ENCODE measurements at places on chromosomes 5 and 9.

DNA sequence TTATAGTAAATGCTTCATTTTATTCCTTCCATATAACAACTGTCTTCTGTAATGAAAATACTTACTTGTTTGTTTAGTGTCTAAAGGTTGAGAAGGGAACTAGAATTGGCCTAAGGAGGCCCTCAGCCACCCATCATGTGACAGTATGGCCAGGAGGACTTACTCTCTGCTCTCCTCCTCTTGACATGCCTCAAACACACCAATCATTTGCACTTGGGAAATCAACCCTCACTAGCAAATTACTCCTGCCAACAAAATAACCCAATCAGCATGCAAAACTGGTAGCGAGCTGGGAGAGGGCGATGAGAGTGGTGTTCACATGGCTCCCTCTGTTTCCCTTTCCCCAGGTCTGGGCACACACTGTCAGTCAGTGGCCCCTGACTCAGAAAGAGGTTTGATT, 58.6 kb upstream of the MEF2C start:
- no peak for DNase-seq

DNA sequence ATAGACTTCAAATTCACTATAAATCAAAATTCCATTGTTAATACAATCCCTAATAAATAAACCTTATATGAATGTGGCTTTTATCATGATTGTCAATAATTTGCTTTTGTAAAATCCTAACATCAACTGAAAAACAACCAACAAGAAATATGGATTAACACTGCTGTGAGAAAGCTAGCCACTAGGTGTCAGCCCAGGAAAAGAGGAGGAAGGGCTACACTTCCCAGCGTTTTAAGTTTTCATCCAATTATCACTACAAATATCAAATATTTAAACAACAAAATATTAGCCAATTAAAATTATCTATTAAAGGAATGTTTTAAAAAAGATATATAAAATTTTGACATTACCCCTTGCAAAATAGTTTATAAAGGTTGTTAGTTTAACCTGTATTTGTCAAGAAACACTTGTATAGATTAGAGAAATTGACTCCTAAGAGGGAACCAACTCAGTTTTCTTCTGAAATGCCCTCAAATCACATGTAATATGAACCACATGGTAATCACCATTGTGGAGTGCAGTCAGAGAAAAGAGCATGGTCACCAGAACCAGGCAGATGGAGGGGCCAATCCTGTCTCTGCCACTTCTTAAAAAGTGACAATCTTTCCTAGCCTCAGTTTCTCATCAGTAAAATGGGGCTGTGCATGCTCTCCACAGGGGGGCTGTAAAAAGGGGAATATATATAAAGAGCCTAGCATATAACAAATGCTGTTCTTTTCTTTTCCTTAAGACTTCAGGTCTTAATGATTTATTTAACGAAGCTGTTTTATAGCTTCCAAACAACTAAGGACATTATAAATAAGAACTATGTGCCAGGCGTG, 188.2 kb downstream of the CRB2 start:
- DNase-seq, result no peak

DNA sequence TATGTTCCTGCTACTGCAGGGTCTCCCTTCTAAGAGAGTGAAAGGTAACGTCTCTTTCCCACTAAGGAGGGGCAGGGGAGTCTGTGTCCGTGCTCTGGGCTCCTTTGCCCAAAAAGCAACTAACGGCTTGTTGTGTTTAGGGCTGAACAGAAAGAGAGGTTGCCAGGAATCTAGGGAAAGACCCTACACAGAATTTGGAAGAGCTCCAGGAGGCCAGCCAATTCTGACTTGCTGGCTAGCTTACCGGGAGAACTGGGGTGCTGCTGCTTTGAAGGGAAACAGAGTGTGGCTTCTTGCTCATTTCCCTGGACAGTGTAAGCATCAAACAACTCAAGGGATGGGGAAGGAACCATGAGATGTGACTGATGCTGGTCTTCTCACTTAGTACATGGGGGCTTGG, 176.1 kb downstream of the GADD45G start:
- no peak for DNase-seq

GRCh38 chr5:127192836-127193338, 97.7 kb upstream of the MEGF10 start:
- no peak for DNase-seq

- DNase-seq, result no peak
Measured at GRCh38 chr9:76571743-76572146, 112.8 kb downstream of the GCNT1 start.

- no peak for DNase-seq
Measured at GRCh38 chr9:2019723-2020122, 4.6 kb downstream of the SMARCA2 start.

DNA sequence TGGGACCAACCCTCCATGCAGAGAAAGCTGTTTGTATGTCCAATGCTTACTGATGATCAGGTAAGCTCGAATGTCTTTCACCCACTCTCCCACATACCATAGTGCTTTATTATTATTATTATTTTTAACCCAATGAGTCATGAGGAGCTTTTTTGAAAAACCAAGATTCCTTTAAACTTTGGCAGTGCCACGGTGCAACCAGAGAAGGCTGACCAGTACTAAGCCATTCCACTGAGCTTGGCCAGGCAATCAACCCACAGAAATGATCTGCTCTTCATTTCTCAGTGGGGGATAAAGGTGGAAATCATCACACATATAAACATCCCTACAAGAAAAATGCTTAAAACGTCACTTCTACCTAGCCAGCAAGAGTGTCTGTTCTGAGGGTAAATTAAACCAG, 35.5 kb downstream of the JAKMIP2 start:
- DNase-seq, result no peak

- peak; percentile 11 for DNase-seq
Measured at GRCh38 chr5:36606428-36607113, at the start of gene SLC1A3. Gene SLC1A3 (plus strand): TSS chr5:36606606. CDS start chr5:36608424, 1,818 bp downstream.

DNA sequence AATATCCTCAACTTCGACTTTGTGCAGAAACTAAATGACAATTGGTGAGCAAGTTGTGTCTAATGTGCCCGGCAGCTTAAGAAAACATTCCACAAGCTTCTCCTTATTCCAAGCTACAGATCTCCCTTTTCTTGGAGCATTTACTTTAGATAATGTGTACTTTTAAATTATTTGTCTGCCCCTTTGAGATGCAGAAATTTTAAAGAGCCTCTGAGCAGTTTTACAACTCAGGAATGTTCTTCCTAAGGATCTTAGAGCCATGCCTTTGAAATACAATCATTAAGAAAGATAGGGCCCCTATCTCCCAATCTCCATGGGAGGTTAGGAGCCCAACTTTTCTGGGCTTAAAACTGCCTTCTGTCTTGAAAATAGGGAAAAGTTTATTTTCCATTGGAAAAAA, 723.7 kb upstream of the COX7C start:
- DNase-seq, result no peak

- DNase-seq, result no peak
Measured at GRCh38 chr9:129549139-129549538, 71.8 kb downstream of the C9orf50 start.

GRCh38 chr5:172334196-172334595, 50.6 kb upstream of the UBTD2 start:
- DNase-seq, result no peak

- DNase-seq, result no peak
Measured at GRCh38 chr9:89887286-89887685, 282.5 kb downstream of the GADD45G start.

GRCh38 chr5:158563760-158564390, 535.8 kb downstream of the EBF1 start:
- no peak for DNase-seq

GRCh38 chr9:91162784-91163443, 198.8 kb downstream of the AUH start:
- no peak for DNase-seq

DNA sequence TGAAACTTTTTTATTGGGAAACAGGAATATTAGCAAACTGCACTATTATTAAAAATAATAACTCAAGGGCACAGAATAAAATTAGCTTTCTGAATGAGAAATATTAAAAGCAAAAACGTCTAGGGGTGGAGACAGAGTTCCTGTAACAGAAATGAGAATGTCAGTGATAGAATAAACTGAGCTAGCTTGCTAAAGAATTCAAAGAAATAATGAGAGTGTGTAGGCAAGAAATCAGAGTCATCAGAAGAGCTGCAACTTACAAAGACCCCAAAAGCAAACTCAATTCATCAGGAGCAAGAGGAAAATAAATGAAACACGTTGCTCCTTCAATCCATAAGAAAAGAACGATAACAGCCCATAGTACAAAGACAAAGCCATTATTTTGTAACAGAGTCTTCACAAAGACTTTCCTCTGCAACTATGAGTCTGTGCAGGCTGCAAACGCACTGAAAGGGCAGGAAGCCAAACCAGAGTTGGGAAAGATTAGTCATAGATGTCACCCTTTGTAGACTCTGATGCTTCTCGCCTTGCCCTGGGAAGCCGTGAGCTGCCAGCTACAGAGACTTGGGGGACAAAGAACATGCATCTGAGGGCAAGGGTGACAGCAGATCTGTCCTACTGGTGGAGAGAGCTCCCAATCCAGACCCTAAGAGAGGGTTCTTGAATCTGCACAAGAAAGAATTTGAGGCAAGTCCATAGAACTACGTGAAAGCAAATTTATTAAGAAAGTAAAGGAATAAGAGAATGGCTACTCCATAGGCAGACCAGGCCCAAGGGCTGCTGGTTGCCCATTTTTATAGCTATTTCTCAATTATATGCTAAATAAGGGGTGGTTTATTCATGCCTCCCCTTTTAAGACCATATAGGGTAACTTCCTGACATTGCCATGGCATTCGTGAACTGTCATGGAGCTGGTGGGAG, 40.8 kb downstream of the SHC3 start:
- DNase-seq, result peak; percentile 85

- no peak for DNase-seq
Measured at GRCh38 chr5:32317041-32317440, 4.3 kb upstream of the MTMR12 start.

DNA sequence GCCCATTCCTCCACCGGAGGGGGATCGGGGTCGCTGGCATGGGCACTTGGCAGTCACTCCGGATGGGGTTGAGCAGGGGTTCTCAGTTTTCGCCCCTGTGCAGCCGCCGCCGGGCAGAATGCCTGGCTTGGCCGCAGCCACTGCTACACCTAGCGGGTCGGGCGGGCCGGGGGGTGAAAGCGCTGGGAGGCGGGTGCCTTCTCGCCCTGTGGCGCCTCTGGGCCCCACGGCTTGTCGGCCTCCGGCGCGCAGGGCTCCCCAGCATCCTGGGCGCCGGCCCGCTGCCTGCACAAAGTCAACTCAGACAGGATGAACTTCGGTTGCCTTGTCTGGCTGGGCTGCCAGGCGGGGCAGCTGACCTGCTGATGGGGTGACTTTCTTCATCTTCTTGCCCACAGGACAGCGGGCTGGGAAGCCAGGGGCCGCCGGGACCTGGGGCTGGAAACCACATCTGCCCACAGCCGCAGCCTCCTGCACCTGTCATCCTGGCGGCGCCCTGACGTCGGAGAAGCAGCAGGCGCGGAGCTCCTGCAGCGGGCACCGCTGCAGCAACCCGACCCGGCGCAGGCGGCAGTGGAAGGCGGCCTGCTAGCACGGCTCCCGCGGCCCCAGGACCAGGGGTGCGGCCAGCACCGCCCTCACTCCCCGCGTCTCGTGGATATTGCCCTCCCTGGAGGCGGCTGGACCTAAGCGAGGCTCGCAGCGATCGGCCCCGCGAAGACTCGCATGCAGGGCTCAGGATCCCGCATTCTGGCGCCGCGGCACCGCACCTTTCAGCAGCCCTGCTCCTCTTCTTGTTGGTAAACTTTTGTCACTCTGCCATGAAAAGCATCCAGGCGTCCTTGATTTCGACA, 1.3 kb upstream of the ANKRD18A start:
- no peak for DNase-seq

- no peak for DNase-seq
Measured at GRCh38 chr5:160649304-160649703, 202.7 kb downstream of the ATP10B start.

GRCh38 chr5:3590967-3591900, 4.4 kb upstream of the IRX1 start:
- no peak for DNase-seq

DNA sequence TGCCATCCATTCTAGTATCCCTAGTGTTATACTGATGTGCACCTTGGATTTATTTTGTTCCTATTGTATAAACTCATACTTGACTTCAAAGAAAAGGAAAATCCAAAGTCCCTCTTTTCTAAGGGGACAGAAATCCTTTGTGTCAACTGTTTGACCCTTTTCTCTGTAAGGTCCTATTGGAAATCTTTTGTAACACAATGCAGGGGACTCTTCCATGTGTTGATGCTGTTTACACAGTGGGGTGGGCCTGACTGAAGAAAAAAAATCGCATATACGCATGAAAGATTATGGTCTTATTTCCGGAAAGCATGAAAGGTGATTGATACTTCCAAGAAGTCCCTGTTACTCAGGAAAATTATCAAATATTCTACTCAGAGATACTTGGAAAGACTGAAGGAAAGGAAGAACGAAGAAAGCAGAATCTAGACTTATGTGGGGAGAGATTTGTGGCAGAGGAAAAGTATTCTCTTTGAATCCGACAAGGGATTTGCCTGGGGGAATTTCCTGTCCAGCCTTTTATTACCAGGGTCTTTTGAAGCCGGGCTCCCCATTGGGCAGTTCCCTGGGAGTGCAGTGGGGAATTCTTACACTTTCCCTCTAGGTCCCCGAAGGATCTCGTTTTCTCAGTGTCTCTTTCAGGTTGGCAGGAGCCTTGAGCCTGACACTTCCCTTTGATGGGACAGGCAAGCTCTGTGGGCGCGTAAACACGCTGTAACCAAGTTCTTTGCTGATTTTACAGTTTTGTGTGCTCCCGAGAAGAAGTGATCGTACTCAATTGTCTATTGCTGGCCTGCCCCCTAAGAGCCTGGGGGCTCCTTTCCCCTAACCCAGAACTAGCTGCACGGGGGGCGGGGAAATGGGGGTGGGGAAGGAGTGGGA, 779 bp upstream of the VCAN start:
- DNase-seq, result no peak

- no peak for DNase-seq
Measured at GRCh38 chr5:142235050-142235797, 89.6 kb downstream of the SPRY4 start.

DNA sequence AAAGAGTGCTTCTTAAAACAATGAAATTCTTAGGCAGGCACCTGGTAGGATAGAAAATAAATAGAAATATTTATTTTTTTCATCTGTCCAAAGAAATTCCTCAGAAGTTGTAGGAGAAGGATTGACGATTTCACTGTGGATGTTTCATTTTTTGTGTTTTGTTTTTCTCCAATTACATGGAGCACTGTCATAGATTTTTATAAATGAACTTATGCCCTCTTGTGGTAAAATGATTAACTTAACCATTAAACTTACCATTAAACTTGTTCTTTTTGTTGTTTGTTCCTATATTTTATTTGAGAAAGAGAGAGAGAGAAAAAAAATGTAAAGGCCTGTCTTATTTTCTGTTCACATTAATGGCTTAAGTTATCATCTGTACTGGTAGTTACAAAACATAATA, 339.2 kb downstream of the PRR16 start:
- DNase-seq, result no peak

All from AG09319 (cell line).